Stimulated activated CD4-positive, alpha-beta T cell treated with anti-CD3 and anti-CD28 coated beads, TNF-alpha, amount 100 ng/mL, for 48 hours (primary cell): ENCODE measurements at places on chromosomes 3 and 15.

- DNase-seq, result no peak
Measured at GRCh38 chr3:54121414-54122323, 683 bp upstream of the CACNA2D3 start.

- DNase-seq, result no peak
Measured at GRCh38 chr3:148466143-148466542, 231.6 kb upstream of the AGTR1 start.

DNA sequence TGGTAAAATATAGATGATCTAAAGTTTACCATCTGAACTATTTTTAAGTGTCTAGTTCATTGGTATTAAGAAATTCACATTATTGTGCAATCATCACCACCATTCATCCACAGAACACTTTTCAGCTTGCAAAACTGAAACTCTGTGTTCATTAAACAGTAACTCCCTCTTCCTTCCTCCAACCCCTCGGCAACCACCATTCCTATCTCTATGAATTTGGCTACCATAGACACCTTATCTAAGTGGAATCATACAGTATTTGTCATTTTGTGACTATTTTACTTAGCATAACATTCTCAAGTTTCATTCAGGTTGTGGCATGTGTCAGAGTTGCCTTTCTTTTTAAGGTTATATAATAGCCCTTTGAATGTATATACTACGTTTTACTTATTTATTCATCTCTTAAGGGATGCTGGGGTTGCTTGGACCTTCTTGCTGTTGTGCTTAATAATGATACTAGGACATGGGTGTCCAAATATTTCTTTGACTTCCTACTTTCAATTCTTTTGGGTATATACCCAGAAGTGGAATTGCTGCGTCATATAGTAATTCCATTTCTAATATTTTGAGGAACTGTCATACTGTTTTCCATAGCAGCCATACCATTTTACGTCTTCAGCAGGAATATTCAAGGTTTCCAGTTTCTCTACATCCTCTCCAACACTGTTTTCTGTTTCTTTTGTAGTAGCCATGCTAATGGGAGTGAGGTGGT, 20.9 kb downstream of the KAT2B start:
- DNase-seq, result no peak

GRCh38 chr3:144106970-144107369, 135.3 kb downstream of the DIPK2A start:
- DNase-seq, result no peak

DNA sequence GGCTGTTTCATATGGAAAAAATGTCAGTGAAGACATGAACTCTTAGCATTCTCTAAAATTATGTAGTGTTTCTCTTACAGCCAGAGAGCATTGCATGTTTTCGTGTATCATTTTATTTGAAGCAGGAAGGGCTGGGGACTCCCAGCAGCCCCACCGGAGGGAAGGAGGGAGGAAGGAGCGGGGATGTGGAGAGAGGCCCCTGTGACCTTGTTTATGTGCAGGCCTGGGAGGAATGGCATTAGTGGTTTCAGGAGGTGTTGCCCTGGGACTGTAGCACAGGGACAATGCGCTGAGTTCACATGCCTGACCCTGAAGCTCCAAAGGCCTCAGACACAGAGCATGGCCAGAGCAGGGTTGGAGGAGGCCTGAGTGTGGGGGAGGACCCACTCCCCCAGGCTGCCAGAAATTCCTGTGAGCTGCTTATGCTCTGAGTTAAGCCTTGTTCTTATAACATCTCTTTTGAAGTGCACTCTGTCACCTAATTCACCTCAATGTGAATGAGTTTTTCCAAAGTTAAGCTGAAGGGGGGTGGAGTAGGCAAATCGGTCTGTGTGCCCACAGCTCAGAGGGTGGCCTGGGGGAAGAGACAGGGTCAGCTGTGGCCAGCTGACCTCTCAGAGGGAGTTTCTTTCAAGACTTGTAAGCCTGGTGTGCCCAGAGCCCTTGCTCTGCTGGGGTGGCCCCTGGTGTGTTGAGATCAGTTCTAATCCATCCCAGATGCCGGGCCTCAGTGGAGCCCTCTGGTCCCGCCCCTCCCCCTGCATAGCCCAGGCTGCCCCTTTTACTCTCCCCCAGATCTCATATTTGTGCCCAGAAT, 3.9 kb upstream of the RNU6-1 start:
- DNase-seq, result no peak

DNA sequence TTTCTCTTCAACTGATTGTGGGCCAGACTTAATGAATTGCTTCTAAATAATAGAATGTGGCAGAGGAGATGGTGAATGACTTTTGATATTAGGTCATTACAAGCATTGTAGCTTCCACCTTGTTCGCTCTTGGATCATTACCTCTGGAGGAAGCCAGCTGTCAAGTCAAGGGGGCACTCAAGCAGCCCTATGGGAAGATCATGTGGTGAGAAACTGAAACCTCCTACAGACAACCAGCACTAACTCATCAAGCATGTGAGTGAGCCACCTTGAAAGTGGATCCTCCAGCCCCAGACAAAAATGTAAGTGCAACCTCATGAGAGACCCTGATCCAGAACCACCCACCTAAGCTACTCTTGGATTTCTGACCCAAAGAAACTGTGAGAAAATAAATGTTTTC, 109.8 kb upstream of the TBC1D5 start:
- DNase-seq, result no peak

GRCh38 chr3:66785191-66785909, 212.8 kb upstream of the KBTBD8 start:
- no peak for DNase-seq

DNA sequence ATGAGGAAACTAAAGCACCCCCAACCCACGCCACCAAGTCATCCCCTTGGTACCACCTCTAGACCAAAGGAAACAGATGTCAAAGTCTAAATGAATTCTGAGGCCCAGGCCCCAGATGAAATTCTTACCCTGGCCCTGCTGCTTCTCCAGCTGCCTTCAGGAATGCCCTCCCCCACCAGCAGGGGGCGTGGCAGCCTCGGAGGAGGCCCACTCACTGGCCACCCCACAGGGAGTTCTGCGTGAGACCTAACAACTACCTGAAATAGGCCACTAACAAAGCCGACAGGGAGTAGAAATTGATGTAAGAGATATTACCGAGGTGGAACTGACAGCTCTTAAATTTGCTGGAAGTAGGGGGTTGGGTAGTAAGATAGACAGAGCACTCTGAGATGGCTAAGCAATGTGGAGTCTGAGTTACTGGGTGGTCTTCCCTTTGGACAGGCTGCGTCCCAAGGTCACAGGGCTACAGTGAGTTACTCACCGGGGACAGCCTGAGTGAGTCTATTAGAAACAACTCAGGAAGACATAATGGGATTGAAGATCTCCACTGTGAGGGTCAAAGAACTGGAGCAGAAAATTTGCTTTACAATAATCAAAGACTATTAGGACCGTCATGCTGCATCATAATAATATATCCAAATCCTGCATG, 240.7 kb downstream of the SHOX2 start:
- DNase-seq, result peak; percentile 3

DNA sequence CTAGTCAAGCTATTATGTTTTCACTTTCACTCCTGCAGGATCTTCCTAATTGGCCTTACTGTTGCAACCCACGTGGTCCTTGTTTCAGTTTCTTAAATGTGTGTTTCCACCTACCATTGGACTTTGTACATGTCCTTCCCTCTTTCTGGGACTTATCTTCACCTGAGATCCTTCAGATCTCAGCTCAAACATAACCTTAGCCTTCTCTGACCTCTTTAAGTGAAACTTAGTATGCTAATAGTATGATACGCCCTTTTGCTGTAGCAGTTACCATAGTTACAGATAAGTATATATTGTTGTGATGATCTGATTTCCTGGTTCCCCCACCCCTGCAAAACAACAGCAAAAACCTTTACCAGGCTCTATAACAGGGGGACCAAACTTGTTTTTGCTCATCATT, 35.2 kb downstream of the U2SURP start:
- no peak for DNase-seq

- DNase-seq, result no peak
Measured at GRCh38 chr3:1082108-1082507, 10.7 kb upstream of the CNTN6 start.

DNA sequence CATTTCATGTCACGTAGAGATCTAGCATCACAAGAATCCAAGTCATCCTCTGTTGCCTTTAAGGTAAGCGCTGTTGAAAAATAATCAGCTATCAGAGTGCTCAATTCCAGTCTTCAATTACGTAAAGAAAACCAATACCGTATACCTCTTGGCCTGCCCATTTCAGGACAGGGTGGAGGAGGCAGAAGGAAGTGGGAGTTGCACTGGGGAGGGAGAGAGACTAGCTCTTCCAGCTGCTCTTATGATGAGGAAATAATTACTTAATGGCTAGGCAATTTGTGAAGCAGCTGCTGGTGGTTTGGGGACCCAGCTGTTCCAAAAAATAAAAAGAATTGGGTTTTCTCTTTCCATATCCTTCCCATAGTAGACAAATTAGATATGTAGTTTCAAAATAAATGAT, 365.8 kb upstream of the MCTP2 start:
- no peak for DNase-seq

- no peak for DNase-seq
Measured at GRCh38 chr3:98799479-98799878, 36.3 kb downstream of the ST3GAL6 start.
